ENCODE measurements at places on chromosomes 4 and X.

GRCh38 chr4:1210241-1210841 is 38.0 kb upstream of the SPON2 start:
- no peak for DNase-seq

- no peak for DNase-seq
These were observed 36.3 kb upstream of the REST start for GRCh38 chr4:56871371-56871866.

- DNase-seq = no peak
These were observed 29.8 kb downstream of the SPANXA2 start for GRCh38 chrX:141619336-141619735.

DNA sequence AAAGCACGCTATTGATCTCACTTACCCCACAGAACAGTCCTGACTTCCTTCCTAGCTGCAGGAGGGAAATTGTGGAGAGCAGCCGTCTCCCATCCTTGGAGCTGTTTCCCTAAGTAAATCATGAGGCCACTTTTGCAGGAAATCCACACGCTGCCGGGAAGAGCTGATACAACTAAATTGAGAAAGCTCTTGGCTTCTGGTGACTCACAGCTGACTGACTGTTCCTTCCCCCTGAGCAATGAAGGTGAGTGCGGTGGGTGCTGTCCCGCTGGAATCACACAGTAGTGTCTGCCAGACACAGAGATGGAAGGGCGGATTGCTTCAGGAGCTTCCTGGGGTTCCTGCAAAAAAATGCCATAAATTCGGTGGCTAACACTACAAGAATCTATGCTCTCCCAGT is 268.9 kb downstream of the ASMT start:
- no peak for DNase-seq

DNA sequence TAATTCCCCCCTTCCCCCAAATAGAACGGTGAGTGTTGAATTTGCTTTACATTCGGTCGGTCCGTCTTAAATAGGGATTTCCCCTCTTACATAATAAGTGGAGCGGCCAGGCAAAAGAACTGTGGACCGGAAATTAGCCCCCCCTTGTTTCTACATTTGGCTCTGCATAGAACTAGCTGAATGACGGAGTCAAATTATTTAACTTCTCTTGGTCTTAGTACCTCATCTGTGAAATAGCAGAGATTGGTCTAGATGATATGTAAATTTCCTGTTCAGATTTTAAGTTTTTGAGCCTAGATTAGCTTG is 1.3 kb downstream of the SPATA18 start:
- DNase-seq = no peak

- DNase-seq = no peak
These were observed 3.6 kb upstream of the SCARB2 start for GRCh38 chr4:76216975-76217814.

- no peak for DNase-seq
These were observed 154.1 kb upstream of the CPEB2 start for GRCh38 chr4:14848229-14848628.

DNA sequence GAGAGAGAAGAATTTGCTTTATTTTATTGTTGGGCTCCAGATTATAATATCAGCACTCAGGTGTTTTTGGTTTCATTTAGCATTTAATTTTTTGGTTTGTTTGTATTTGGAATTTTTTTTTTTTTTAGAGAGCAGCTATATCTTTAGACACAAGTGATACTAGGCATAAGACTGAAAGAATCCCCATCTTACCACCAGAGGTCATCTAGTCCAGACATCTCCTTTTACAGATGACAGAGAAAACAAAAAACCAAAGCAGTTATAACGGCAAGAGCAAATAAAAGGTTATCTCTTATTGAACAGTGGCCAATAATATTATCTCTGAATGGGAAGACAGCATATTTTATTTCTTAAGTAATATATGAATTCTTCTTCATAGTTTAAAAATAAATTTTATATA is 22.8 kb downstream of the USP38 start:
- DNase-seq = no peak

DNA sequence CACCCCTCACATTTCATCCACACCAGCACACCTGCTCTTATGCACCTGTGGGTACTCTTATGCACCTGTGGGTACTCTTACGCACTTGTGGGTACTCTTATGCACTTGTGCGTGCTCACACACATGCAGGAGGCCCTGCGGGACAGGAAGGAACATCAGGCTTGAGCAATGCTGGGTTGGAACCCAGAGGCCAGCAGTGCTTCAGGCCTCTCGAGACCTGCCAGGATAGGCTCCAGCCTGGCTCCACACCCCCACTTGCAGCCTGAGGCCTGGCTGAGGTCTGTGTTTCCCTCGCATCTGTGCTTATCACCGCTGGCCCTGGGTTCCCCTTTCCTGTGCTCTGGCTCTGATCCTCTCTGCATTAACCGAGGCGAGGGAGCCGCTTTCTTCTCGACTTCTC is 34.7 kb downstream of the SORCS2 start:
- DNase-seq = no peak

- DNase-seq = no peak
These were observed 253.9 kb downstream of the ANK2 start for GRCh38 chr4:113303315-113303714.

DNA sequence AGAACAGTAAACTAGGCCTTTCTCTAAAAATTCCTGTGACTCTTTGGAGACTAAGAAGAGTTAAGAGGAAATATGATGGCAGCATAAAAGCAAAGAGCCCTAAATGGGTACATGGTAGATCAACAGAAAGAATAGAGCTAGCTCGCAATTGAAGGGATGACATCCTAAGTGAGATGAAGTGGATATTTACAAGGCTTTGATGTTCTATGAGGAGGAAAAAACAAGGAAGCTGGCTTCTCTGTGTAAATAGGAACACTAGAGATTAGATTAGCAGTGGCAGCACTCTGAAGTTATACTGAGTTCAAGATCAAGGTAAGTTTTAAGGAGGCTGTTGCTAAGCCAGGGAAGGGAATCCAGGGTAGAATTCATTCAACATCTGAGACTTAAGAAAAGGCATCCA is 73.1 kb upstream of the MBNL3 start:
- no peak for DNase-seq

- no peak for DNase-seq
These were observed 43.3 kb downstream of the SPCS3 start for GRCh38 chr4:176363072-176363471.

GRCh38 chr4:165288639-165289422 is 38.6 kb upstream of the MSMO1 start:
- no peak for DNase-seq

- DNase-seq = no peak
These were observed 49.5 kb downstream of the COQ2 start for GRCh38 chr4:83234902-83235644.

GRCh38 chr4:121096629-121097028 is 24.3 kb upstream of the NDNF start:
- DNase-seq = no peak

GRCh38 chrX:49101629-49101984 is 21.9 kb upstream of the WDR45 start:
- no peak for DNase-seq

GRCh38 chrX:43741843-43742573 is 85.9 kb downstream of the MAOA start:
- no peak for DNase-seq

- no peak for DNase-seq
These were observed 41.6 kb upstream of the MTNR1A start for GRCh38 chr4:186596850-186597390.

GRCh38 chr4:26248647-26249046 is 72.2 kb upstream of the RBPJ start:
- DNase-seq = no peak
